ENCODE measurements at places on chromosomes 1 and 21.
A peak's percentile ranks its signal among the peaks of the same experiment; 100 is the strongest.

DNA sequence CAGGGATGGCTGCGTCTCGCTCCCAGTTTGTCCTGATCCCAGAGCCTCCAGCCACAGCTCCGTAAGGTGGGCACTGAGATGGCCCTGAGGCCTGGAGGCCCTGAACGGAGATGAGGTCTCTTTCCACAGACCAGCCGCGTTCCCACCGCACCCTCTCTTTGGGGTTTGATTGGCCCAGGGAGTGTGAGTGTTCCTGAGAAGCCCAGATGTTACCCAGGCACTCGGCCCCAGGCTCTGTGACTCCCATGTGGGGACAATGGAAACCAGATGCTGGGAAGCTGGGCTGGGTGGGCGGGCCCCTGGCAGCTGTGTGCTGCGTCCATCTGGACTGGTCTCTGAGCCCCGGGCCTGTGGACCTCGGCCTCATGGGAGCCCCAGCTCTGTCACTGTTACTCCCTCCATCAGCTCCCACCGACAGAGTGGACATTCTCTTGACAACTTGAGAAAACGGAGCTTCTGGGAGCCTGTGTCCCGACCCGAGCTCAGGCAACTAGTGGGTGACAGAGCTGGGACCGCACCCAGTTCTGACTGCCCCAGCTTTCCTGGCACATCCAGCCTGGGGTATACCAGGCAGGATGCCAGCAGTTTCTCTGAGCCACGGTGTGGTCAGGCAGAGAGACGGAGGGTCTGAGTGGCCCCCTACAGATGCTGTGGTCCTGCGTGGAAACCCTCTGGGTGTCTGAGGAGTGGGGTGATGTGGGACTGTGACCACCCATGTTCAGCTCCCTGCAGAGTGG is 9.8 kb upstream of the COL6A1 start:
- no peak for DNase-seq

DNA sequence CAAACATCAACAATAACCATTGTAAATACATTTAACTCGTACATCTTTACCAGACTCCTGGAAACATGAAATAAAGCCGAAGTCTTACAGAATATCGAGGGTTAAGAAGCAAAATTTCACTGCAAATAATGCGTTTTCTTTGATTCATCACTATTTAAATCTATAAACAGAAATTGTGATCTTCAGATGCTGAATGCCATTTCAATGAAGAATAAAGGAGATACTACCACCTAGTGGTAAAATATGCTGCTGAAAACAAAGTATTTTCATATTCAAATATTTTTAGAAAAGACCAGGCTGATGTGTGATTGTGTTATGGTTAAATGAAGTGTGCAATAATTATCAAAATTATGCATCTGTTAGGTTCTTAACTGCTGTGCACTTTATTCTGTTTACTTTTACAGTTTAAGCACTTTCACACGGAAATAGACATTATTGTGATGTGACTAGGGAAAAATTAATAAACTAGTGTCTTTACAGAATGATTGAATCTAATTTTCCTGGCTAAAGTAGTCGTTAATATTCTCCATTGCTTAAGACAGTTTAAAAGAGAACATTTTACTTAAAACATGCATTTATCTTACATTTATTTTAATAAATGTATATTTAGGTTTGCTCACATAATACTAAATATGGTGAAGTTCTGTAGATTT is 1093.1 kb downstream of the MRPL39 start:
- DNase-seq: no peak

GRCh38 chr1:173405834-173406233 is 71.3 kb upstream of the PRDX6 start:
- no peak for DNase-seq

DNA sequence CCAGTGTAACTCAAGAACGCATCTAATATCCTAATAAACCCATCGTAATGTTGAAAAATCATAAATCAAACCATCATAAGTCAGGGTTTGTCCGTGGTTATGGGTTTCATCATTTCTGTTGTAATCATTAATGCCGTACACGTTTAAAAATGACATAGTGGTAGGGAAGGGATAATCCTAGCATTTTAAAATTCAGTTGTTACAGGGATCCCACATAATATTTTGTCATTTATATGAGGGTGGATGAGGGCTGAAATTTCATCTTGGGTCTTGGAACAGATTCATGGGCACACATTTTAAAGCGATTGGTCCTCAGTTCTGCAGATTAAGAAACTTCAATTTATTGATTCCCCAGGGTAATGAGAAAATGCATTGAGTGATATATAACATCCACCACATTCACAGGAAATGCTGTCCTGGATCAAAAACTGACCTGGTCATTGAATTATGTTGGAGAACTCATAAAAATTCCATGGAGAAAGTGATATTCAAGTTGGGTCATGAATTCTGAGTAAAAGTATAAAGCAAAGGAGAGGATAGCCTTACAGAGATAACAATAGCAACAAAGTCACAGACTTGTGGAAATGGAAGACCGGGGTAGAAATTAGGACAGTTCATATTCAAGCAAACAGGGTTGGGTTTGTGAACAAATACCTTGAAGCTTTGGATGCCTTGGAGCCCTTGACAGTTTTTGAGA is 1527.3 kb upstream of the TPTE start:
- DNase-seq: no peak

GRCh38 chr21:45130324-45130774 is 56.0 kb downstream of the ADARB1 start:
- no peak for DNase-seq

- DNase-seq: no peak
Measured at GRCh38 chr1:154943649-154944400, 7.3 kb upstream of the PMVK start.

DNA sequence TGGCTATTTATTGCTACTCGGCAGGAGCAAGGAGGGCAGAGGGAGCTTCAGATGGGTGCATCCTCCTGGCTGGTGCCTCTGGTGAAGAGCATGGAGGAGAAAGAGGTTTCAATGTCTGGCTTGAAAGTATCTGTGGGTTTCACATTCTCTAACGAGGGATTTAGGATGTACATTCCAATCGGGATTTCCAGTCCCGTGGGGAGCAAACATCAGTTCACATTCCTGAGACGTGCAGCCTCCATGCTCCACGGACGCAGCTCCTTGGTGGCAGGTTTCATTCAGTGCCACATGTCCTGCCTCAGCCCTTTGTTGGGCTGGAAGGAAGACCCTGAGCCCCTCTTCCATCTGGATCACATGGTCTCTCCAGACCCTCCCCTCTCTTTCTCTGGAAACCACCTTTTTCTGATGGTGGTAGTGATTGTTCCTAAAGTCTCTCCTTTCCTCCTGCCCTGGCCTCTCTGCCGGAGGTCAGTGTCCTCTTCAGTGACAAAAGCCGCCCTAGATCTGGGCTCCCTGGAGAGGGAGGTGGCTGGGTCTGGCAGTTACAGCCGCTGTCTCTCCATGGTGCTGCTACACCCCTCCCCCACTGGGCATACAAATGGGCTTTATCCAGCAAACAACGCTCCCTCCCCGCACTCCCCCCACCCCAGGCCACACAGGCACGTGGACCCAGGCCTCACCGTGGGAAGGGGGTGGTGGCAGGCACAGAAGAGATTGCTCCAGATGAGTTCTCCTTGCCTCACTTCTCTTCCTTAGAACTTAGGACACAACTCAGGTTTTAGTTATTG is 826 bp upstream of the CA14 start:
- no peak for DNase-seq

- no peak for DNase-seq
Measured at GRCh38 chr1:3451994-3452865, 2.2 kb upstream of the ARHGEF16 start.

DNA sequence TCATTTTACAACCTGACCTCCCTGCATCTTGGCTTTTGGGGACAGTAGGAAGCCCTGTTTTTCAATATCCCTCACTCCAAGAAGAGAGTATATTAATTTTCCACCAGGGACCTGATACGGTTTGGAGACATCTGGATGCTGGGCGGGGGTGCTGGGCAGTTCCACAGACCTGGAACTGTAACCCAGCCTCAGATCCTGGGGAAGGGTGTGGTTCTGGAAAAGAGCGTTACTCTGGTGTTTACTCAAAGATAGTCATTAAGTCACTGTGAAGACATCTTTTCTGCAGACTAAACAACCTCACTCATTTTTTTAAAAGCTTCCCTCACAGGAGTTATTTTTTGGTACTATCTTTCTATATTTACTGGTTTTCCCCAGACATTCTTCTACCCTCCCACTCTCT is 189.8 kb downstream of the CLIC6 start:
- DNase-seq: no peak

DNA sequence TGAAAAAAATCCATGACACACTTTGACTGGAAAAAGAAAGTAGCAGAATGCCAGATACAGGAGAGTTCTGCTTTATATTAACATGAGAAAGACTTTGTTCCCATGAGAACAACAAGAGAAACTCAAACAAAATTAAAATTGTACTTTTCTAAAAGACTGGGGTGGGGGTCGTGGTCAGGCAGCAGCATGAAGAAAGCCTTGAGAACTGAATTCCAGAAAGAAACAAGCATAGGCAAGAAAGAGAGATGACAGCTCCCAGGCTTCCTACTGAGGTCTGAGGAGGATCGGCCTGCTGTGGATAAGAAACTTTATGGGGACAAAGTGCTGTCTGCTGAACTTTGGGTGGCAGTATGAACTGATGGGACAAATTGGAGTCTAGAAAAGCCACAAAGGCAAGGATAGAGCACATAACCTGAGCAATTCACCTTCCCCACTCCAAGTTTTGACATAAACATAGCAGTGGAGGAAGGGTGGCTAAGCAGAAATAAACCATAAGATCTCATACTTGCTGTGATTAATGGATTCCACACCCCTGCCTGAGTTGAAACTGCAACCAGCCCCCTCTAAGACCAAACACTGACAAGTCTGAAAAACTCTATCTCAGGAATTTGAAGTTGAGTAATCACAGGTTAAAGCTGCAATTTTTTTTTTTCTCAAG is 43.7 kb downstream of the COL6A1 start:
- DNase-seq: no peak

GRCh38 chr21:34970167-34970500 is 79.0 kb downstream of the RUNX1 start:
- DNase-seq: no peak

DNA sequence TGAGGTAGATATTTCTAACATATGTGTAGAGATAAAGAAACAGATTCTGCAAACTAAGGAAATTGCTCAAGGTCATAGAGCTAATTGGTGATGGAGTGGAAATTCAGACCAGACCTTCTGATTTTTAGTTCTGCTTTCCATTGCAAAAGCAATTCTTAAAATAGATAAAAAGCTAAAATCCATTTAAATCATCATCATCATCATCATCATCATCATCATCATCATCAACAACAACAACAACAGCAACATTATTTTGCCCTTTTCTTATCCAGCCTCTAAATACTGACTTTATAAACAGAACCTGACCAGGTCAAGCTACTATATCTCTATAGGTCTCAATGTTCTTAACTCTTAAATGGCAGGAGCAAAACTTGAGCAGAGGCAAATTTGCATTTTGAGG is 14.0 kb upstream of the ROR1 start:
- DNase-seq: no peak

DNA sequence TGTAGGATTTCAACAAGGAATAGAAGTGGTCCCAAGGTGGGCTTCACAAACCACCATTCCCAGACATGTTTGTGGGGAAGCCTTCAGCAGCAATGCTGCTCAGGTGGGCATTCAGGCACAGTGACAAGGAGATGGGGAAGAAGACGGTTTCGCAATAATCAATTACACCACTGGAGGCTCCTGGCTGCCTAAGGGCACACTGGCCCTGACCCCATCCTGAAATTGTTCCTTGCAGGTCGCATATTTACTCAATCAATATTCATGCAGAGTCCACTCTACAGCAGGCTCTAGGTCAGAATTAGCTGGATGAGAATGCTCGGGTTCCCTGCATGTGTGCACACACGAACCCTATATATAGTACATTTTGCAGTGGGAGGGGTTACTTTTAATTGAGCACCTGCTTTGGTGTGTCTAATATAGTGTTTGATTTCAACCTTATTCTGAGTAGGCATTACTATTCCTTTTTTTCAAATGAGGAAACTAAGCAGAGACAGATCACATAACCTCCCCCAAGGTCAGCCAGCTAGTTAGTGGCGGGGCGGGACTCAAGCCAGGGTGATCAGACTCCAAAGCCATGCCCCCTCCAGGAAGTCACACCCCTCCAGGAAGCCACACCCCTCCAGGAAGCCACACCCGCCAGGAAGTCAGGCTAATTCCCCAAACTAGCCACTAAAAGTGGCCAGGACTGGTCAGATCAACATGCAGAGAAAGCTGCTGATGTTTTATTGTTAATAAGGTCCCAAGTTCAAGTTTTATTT is 106.5 kb downstream of the HLCS start:
- DNase-seq: peak; percentile 20

DNA sequence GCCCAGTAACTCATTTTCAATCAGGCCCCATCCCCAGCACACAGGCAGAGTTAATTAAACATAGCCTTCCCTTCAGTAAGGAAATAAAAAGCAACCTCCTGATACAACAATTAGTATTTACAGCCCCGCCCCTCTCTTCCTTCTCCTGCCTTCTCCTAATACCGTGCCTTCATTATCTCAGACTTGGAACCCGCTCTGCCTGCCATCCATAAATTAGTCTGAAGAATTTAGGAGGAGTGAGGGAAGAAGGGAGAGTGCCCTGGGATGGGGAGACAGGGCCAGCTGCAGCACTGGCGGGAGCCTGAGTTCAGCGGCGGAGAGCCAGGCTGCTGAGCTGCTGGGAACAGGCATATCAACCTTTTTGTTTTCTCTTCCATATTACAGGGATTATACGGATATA is 172.8 kb downstream of the ACTL8 start:
- no peak for DNase-seq

- DNase-seq: no peak
Measured at GRCh38 chr1:64901663-64902062, 64.7 kb downstream of the JAK1 start.

DNA sequence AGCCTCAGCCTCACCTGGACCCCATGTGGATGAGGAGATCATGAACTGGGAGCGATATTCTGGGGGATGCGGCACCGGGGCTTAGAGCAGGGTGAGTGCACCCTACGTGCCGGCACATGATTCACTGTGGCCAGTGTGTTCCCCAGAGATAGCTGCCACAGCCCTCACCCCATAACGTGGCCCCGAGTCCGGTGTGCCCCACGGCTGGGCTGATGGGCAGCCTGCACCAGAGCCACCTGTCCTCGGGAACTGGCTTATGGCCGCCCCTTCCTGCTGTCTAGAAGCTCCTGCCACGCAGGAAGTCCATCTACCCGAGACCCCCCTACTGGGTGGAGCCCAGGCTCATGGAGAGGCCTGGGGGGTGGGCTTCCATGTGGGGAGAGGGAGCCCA is 39.1 kb upstream of the SLC19A1 start:
- no peak for DNase-seq

- no peak for DNase-seq
Measured at GRCh38 chr1:104884939-104885338, 1135.2 kb downstream of the AMY1C start.

GRCh38 chr1:229999004-229999670 is 67.9 kb upstream of the GALNT2 start:
- no peak for DNase-seq

DNA sequence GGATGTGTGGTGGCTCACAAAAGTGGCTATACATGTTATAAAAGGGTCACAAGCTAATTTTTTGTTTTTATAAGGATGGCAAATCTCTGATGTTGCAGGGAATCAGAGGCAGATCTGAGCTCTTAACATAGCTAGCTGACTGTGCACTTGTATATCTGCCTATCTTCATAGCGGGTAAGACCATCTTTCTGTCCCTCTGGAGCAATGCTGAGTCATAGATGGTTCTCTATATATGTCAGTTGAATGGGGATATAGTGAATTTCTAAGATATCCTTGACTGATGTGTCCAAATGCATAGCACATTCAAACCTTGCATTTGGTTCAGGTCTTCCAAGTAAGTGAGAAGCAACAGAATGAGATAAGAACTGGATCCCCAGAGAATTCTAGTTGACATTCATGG is 272.6 kb upstream of the PROX1 start:
- DNase-seq: no peak

All from stimulated activated CD8-positive, alpha-beta memory T cell treated with anti-CD3 and anti-CD28 coated beads, Interleukin-15, amount 100 ng/mL, for 48 hours (primary cell).